ENCODE measurements at places on chromosomes 7 and 10.

DNA sequence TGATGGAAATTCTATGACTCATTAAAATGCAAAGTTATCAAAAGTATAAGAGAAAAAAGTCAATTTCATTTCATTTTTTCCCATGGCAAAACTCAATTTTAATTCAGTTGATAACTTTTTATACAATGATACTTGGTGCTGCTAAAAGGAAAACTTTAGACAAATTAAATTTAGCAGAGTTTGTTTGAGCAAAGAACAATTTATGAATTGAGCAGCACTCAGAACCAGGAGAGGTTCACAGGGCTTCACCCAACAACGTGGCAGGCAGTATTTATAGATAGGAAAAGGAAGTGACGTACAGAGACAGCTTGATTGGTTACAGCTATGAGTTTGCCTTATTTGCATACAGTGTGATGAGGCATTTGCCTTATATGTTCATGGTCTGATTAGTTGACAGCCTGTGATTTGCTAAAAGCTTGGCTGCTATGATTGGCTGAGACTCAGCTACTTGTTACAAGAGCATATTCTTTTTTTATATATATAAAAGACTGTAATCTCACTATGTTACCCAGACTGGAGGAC is 157.2 kb upstream of the CELF2 start:
- DNase-seq: no peak

DNA sequence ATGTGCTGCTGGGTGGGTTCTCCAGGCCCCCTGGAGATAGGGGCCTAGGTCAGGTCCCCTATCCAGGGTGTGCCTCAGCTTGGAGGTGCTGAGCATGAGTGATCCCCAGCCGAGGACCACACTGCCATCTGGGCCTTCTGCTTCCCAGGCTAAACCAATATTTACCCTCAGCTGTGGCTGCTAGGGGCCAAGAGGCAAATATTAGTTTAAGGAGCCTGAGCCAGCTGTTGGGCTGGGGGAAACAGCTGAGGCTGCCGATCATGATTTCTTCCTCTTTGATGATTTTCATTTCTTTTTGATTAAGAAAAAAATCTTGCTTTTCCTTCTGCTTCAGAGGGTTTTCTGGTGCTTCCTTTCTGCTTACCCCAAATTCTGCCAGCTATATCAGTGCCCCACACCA is 83.4 kb downstream of the NEURL1 start:
- no peak for DNase-seq

- DNase-seq: peak; percentile 44
These were observed 23.6 kb upstream of the PFKP start for GRCh38 chr10:3043512-3044368.

DNA sequence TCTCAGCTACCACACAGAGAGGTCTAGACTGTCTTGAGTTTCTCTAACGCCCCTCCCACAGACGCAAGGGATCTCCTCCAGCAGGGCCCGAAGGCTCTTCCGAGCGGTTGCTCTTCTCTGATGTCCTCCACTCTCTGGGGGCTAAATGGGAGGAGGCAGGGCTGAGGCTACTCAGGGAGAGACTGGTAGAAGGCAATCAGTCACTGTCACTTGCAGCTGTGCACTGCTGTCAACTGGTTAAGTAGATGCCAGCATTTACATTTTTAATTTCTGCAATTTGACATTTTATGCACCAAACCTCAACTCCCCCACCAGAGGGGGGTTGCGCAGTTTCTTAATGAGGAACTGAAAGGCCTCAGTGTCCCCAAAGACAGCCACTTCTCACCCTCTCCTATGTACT is 442.8 kb downstream of the PLXNA4 start:
- DNase-seq: no peak

DNA sequence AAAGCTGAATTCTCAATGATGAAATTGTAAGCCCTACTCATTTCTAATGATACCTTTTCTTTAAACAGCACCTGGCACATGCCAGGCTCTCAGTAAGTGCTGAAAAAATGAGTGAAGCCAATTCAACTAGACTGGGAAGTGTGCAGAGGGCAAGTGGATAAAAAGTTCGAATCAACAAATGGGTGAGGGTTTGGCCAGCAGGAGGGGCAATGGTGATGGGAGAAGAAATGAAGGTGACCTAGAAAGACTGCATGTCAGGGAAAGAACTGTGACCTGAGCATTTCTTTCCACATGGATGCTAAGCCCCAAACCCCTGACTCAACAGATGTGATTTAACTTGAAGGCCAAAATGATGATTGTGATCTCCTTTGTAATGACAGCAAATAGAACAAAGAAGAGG is 54.6 kb downstream of the DKK1 start:
- DNase-seq: no peak

- DNase-seq: no peak
These were observed 216.8 kb upstream of the ZNF32 start for GRCh38 chr10:43865265-43866135.

DNA sequence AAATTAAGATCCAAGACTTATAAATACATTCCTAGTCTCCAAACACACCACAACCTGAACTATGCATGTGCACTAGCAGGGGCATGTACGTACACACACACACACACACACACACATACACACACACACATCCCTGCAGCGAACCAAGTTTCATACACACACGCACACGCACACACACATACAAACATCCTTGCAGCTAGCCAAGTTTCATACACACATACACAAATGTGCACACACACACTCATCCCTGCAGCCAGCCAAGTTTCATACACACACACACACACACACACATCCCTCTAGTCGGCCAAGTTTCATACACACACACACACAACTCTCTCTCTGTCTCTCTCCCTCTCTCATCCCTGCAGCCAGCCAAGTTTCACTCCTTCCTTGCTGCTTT is 82.7 kb upstream of the WIPF3 start:
- DNase-seq: no peak

- DNase-seq: peak; percentile 3
These were observed 828.8 kb upstream of the MBL2 start for GRCh38 chr10:53601260-53601875.

DNA sequence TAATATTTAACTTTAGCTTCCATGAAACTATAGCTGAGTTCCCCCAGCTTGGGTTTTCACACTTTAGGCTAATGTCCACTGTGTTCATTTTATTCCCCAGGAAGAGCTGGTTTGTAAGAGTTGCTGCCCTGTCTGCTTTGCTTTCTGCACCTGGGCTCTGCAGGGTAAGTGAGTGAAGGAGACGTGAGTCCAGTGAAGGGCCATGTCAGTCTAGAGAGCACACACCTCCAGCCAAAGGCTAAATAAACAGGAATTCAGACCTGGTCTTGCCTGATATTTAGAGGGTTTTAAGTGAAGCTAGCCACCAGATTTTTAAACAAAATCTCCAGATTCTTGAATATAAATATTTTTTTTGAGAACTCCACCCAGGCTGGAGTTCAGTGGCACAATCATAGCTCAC is 24.5 kb upstream of the FZD1 start:
- no peak for DNase-seq

- DNase-seq: no peak
These were observed 85.9 kb downstream of the ADD3 start for GRCh38 chr10:110093722-110094121.

DNA sequence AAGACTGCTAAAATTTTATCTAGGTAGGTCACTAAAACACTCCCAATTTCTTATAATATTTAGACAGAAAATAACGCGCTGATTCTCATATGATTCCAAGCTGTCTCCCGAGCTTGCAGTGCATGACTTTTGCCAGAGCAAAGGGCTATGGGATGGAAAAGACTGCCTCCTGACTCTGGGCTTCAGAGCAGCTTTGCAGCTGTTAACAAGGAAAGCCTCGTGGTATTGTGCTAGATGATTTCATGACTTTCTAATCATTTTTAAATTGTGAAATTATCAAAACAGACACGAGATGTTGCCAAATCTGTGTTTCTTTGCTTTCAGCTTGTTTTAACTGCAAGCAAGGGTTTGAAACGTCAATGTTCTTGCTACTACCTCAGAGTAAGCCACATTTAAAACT is 238.3 kb downstream of the AGMO start:
- DNase-seq: no peak

Data from frontal cortex (tissue), 4 donors.